ENCODE measurements at places on chromosomes 4 and X. TPM values are rescaled to one million over a fixed set of nuclear protein-coding genes. Genes with fewer than 3 reads are reported as not detected.

Gene DGKK
- total RNA-seq, result 0.47 TPM

Gene MAGEA11
- total RNA-seq, result not detected

DNA sequence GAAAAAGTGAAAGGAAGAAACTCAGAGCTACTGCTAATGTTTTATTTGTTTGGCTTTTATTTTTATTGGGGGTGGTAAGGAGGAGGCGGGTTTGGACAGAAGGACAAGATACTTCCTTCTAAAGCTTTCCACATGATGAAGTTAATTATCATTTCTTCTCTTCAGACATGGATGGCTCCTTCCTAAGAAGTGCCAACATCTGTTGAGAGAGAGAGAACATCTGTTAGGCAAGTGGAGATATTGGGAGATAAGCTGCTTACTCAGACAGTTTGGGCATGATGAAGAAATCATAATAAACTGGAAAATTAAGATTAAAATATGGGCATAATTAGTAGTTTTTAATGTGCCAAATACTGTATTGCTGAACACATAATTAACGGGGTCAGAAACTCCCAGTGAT lies 535.7 kb upstream of the INTU start:
- no peak for DNase-seq

- DNase-seq, result no peak
Observed at GRCh38 chr4:158819942-158820786, 51.3 kb downstream of the FNIP2 start.

Gene FRMPD3
- 1.7 TPM for total RNA-seq

DNA sequence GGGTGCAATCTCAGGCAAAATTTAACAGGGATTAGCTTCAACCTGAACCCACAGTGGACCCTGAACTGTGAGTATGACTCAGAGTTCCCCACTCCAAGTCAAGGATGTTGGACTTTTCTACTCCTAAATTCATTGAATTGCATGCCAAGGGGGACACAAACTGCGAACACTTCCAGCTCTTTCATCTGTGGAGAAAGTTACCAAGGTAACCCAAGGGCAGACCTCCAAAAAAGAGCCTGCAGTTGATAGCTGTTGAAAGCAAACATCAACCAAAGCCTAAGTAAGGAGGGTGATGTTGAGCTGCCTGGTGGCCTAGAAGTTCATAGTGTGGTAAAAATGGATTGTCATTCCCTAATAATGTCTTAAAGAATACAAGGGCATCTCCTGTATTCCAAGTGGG lies 1242.9 kb downstream of the C4orf33 start:
- no peak for DNase-seq

Data from occipital lobe (tissue), 3 donors.